ENCODE measurements at places on chromosomes 12 and 14.

DNA sequence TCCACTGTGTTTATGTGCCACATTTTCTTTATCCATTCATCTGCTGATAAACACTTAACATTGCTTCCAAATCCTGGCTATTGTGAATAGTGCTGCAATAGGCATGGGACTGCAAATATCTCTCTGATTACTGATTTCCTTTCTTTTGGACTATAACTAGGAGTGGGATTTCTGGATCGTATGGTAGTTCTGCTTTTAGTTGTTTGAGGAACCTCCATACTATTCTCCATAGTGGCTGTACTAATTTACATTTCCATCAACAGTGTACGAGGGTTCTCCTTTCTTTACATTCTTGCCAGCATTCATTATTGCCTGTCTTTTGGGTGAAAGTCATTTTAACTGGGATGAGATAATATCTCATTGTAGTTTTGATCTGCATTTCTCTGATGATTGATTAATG, 47.6 kb downstream of the TAOK3 start:
- no peak for DNase-seq

DNA sequence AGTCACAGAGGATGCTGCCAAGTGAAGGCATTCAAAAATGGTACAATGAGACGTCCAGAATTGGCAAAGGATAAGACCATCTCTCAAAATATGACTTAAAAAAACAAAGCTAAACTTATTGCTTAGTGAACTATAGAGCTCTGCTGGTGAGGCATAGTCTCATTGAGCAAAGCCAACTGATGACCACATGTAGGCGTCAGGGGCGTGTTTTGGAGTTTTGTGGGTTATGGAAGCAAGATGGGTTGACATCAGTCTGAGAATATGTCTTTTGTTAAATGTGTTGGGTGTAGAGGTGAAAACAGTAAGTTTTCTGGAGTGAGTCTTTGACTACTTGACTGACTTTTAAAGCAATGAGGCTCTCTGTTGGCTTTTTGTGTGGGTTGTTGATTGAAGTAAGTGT, 47.2 kb downstream of the ATL1 start:
- DNase-seq = no peak

DNA sequence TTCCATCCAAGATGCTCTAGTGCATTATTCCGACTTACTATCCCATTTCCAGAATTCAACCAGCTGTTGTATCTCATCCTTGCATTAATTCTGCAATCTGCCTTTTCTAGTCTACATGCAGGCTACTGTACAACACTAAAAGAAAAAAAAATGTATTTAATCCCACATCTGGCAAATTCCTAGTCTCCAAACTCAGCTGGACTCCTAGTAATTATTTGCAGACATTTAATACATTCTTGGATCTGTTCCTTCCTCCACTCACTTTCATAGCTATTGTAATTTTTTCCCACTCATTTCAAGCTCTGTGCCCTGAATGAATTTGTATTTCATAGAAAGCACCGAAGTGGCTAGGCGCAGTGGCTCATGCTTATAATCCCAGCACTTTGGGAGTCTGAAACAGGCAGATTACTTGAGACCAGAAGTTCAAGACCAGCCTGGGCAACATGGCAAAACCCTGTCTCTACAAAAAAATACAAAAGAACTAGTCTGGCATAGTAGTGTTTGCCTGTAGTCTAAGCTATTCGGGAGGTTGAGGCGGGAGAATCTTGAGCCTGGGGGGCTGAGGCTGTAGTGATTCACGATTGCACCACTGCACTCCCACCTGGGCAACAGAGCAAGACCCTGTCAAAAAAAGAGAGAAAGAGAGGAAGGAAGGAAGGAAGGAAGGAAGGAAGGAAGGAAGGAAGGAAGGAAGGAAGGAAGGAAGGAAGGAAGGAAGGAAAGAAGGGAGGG, 39.5 kb upstream of the YAF2 start:
- DNase-seq = no peak

DNA sequence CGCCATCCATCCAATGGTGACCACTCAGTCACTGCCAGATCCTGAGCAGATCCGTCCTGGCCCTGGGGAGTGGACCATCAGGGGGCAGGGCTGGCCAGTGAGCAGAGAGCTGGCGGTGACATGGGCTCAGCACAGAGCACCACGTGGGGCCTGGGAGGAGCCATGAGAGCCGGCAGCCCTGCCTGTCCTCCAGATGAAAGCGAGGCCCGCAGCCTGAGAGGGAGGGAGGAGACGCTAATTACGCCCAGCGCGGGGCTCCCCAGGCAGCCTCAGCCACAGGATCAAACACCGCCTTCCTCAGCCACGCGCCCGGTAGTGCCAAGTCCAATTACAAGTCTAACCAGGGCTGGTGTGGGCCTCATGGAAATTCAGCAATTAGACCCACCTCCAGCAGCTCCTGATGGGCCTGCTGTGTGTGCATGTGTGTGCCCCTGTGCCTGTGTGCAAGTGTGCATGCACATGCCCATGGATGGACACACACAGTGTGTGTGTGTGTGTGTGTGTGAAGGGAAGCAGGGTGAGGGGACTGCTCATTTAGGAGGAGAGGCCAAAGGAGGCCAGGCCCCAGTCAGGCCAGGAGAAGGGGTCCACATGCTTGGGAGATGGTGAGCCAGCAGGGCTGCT, 68.0 kb downstream of the KIF26A start:
- peak; percentile 44 for DNase-seq

GRCh38 chr14:92481386-92481785, 32.2 kb upstream of the RIN3 start:
- no peak for DNase-seq

- no peak for DNase-seq
These were observed 7.3 kb downstream of the USP15 start for GRCh38 chr12:62267480-62267879.

DNA sequence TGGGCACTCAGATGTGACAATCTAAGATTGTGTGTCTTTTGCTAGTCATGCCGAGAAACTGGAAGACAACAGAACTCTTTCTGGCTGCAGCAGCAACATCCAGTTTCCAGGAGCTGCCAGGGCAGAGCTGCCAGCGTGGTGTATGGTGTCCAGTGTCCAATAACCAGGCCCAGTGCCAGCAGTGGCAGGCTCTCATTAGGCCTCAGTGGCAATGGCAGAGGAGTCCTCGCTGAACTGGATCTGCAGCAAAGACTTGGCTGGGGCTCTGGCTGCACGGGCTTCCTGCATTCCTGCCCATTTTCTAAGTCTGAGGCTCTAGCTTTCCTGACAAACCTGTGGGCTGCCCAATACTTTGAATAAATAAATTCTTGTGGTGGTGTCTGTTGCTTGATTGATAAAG, 26.2 kb upstream of the PPM1A start:
- no peak for DNase-seq

- DNase-seq = no peak
These were observed 139.6 kb downstream of the PRKCH start for GRCh38 chr14:61460718-61461611.

DNA sequence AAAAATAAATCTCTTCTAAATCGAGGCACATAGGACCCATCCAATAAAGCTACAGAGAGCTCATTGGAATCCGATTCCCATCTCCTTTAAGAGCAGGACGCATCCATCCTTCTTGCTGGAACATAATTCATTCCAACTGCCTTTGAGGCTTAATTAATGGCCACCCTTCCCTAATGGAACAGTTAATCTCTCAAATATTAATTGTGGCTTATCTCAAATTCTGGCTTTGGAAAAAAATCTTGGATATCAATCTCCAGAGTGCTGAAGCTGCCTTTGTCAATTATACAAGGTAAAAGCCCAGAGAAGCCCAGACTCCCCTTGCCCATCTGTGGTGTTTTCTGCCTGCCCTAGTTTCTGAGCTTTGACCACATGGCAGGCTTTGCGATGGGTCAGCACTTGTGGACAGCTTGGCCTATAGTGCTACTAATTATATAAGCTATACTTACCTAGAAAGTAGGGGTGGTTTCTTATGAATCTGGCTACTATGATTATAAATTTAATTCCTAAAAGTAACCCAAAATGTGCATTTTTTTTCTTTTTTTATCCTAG, 246.3 kb downstream of the NUAK1 start:
- DNase-seq = no peak

GRCh38 chr12:120404271-120404670, 33.6 kb upstream of the COX6A1 start:
- DNase-seq = no peak

DNA sequence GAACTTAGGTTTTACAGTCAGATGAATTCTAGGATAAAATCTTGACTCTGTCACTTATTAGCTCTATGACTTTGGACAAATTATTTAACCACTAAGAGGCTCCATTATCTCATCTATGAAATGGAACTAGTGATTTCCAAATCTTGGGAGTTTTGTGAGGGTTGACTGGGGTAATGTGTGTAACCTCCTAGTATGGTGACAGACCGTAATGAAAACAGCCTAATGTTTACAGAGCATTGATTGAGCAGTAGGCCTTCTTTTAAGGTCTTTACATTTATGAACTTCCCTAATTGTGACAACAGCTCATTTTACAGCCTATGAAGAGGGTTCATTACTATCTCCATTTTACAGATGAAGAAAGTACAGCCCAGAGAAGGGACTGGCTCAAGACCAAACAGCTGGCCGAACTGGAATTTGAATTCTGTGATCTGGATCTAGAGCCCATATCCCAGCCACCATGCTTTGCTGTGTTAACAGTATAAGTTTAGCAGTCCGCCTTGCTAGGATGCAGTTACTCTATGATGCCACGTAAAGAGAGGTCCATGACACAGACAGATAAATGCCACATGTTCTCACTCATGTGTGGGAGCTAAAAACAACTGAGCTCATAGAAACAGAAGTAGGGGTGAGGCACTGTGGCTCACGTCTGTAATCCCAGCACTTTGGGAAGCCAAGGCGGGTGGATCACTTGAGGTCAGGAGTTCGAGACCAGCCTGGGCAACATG, 9.1 kb upstream of the FBXL14 start:
- no peak for DNase-seq

GRCh38 chr14:67940486-67941455, 121.2 kb downstream of the RAD51B start:
- DNase-seq = no peak

- DNase-seq = no peak
These were observed 200.5 kb upstream of the OR4E1 start for GRCh38 chr14:21874167-21874566.

DNA sequence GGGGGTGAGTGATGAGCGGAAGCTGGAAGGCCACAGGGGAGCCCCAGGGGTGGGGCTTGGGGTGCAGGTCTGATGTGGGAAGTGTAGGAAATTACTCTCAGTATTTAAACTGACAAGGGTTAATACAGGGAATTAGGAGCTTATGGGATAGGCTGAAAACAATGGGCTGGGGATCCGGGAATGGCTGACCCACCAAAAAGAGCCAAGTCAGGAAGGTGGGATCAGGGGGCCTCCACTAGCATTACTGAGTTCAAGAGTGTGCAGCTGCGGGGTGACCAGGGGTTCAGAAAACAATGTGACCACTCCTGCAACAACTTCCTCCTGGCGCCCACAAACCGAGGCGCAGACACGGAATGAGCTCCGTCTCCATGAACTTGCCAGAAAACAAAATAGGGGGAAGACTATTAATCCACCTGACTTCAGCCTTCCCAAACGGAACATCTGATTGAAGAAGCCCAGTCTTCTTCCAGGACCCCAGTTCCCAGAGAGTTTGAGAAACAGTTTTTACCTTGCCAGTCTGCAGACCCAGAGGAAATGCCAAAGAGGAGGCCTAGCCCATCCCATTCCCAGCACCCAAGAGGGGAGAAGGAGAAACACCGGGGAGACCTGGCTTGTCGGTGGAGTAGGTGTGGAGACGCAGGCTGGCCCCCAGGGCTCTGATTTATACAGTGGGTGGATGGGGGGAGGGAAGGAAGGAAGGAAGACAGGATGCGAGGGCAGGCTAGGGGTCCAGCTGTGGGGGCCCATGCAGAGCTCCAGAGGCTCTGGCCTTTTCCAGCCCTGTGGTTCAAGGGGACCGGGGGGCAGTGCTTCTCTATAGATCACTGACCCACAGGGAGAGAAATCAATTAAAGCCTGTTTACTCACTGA, 16.5 kb upstream of the YY1 start:
- DNase-seq = no peak

DNA sequence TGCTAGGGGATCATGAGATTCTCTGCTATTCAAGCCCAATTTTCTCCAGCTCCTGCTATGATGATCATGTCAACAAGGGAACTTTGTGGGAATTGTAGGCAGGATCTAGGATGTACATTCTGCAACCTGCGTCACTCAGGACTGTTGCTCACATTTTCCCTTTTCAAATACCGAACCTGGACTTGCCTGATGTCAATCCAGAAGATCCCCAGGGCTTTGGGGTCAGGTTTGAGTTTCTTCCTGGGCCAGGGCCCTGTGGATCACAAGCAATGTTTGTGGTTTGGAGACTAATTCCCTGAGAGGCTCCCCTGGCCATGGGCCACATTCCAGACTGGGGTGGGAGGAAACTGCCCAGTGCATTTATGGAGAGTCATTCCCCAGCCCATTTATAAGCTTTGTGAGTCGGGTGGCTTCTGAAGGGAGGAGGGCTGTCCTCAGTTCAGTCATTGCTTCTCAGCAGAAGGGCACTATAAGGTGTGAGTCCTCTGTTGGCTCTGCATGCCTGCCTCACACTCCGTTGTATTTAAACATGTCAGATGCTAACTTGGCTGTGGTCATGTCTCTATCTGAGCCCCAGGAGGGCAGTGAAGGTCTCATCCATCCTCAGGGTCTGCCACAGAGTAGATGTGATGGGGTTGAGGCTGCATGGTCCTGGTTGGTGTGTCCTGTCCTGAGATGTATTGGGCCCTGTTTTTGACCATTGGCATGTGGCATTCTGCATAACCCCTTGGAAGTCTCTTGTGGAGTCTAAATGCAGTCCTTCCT, 6.5 kb downstream of the KRT86 start:
- DNase-seq = no peak

- DNase-seq = no peak
These were observed 49.6 kb downstream of the SRGAP1 start for GRCh38 chr12:63894132-63894531.

DNA sequence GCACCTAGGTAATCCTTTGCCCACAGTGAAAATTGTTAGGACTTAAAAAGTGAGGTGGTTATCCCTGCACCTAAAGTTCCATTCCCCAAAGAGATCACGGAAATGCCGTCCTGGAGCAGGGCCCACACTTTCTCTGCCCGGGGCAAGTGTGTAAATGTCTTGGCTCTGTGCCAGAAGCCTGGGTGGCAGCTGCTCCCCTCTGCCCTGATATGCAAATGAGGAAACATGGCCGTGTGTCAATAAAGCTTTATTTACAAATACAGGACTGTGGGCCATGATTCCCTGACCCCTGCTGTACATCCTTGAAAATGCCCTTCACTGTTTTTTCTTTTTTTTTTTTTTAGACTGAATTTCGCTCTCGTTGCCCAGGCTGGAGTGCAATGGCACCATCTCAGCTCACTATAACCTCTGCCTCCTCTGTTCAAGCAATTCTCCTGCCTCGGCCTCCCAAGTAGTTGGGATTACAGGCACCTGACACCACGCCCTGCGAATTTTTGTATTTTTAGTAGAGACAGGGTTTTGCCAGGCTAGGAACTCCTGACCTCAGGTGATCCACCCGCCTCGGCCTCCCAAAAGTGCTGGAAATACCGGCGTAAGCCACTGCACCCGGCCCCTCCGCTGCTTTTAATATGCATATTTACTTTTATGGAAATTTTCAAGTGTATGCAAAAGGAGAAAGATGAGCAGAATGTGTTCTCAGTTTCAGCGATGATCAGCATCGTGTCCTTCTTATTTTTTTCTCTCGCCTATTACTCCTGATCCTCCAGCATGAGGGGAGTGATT, 75.5 kb downstream of the GALNT9 start:
- no peak for DNase-seq

Data from liver (tissue), 10 donors.